ENCODE measurements at places on chromosomes 1 and 21. TPM values are rescaled to one million over a fixed set of nuclear protein-coding genes. Genes with fewer than 3 reads are reported as not detected.

DNA sequence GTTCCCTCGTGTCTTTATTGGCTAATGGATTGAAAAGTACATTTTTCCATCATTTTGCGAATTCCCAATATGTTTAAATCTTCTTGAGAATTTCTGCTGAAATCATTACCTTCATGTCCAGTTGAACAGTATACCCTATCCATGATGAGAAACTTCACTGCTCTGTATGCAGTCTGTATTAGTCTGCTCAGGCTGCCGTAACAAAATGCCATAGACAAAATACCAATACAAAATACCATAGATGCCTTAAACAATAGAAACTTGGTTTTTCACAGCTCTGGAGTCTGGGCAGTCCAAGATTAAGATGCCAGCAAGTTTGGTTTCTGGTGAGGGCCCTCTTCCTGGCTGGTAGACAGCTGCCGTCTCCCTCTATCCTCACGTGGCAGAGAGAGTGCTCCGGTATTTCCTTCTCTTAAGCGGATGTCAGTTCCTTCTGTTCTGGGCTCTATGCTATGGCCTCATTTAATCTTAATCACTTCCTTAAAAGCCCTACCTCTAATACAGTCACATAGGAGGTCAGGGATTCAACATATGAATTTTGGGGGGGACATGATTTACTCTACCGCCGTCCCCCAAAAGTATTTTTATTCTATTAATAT is 27.0 kb downstream of the CXADR start:
- H3K27me3 ChIP-seq, result no peaks in the 10 kb centered on the region
- no peaks in the 10 kb centered on the region for H3K4me1 ChIP-seq
- no peaks in the 10 kb centered on the region for H3K36me3 ChIP-seq
- H3K4me3 ChIP-seq, result no peak overlapping the region

- no peaks in the 10 kb centered on the region for H3K4me1 ChIP-seq
- H3K27ac ChIP-seq, result no peak overlapping the region
- peaks cover 2% of the 10 kb centered on the region for H3K27me3 ChIP-seq
- H3K4me3 ChIP-seq, result no peak overlapping the region
- no peak for DNase-seq
These were observed 215.4 kb downstream of the OLFM3 start for GRCh38 chr1:101781201-101781831.

- no peak for DNase-seq
- H3K27ac ChIP-seq, result no peak overlapping the region
- H3K27me3 ChIP-seq, result no peaks in the 10 kb centered on the region
- H3K4me3 ChIP-seq, result no peak overlapping the region
- H3K4me1 ChIP-seq, result no peaks in the 10 kb centered on the region
These were observed 20.0 kb downstream of the MAB21L3 start for GRCh38 chr1:116131170-116131569.

DNA sequence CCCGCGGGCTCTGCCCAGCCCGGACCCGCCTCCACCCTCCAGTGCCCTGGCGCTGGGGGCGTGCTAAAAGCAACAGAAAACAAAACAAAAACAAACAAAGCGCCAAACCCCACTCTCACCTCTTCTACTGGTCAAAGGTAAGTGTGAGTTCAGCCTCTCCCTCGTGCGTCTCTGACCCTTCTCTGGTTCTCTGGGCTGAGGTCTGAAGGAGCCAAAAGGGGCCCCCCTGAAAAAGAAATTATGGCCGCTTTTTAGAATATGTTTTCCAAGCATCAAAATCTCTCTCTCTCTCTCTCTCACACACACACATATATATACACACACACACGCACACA is 133.5 kb upstream of the DPYD start:
- H3K36me3 ChIP-seq, result no peaks in the 10 kb centered on the region
- no peak for DNase-seq
- H3K4me1 ChIP-seq, result no peaks in the 10 kb centered on the region
- H3K27me3 ChIP-seq, result no peaks in the 10 kb centered on the region
- H3K4me3 ChIP-seq, result no peak overlapping the region

MPL gene
- 0.52 TPM for total RNA-seq

RGSL1 gene
- not detected for total RNA-seq
